ENCODE measurements at places on chromosomes 13 and 19.
A peak's percentile ranks its signal among the peaks of the same experiment; 100 is the strongest.

DNA sequence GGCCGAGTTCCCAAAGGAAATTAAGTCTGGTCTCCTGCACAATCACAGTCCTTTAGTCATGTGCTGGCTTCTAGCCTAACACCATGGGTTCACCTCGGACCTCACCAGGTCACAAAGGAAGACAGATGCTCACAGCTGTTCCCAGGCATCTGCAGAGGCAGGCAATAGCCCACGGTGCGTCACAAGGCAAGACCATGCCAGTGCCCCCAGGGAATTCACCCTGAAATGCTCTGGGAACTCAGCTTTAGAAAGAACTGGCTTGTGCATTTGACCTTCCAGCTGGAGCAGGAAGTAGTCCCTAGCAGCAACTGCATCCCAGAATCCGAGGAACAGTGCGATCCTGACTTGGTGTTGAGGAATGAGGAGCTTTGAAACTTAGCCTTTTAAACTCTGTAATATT lies 96.8 kb upstream of the WASF3 start:
- DNase-seq, result no peak

GRCh38 chr19:33809960-33810359 lies 13.3 kb downstream of the KCTD15 start:
- no peak for DNase-seq

GRCh38 chr19:1760020-1760419 lies 6.7 kb downstream of the ONECUT3 start:
- DNase-seq, result no peak

GRCh38 chr19:1366296-1366695 lies 17.4 kb upstream of the NDUFS7 start:
- no peak for DNase-seq

GRCh38 chr19:328025-328505 lies 16.5 kb downstream of the MIER2 start:
- no peak for DNase-seq

- DNase-seq, result no peak
Observed at GRCh38 chr19:1089891-1090290, 5.3 kb downstream of the POLR2E start.

DNA sequence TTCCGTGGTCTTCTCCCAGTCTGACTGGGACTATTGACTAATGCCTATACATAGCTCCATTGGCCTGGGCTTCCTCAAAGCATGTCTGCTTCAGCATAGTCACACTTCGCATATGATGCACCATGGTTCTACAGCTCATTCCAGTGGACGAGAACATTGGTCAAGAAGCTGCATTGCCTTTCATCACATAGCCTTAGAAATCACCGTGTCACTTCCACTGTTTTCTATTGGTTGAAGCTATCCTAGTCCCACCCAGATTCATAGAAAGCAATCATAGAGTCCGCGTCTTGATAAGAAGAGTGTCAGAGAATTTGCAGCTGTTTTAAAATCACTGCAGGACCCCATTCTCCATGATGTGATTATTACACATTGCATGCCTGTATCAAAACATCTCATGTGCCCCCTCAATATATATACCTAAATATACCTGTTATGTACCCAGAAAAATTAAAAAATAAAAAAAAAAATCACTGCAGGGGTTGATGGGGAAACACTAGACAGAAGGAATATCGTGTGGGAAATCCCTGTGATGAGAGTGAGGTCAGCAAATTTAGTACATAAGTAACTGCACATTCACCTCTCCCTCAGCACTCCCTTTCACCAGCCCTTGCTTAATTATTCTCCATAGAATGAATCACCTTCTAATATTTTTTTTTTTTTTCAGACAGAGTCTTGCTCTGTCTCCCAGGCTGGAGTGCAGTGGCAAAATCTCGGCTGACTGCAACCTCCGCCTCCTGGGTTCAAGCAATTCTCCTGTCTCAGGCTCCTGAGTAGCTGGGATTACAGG lies 2.2 kb upstream of the ARHGAP33 start:
- DNase-seq, result no peak

DNA sequence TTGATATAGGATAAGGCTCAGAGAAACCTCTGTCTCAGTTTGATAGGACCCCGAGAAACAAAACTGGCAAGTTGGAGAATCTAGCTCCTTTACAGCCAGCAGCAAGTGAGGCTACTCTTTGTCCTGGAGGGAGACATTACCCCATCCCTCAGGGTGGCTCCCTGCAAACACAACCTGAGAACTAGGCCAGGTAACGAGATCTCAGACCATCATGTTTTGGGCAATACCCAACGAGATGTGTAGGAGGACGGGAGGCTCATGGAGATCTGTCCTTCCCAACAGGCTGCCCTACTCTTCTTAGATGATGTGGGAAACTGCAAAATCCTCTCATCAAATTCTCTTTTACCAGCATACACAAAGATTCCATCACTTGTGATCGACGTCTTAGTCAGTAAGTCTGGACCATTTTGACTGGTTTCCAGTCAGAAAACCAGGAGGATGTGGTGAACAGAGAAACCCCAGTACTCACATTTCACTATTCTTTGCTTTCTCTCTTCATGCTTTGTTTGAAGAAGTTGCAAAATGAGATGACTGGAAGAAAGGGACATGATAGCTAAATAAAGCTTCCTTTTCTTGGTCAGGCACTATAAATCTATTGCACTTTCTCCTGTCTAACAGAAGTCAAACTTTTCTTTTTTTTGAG lies 6.0 kb upstream of the CTU1 start:
- no peak for DNase-seq

GRCh38 chr19:50001775-50002174 lies 23.4 kb downstream of the VRK3 start:
- DNase-seq, result no peak

DNA sequence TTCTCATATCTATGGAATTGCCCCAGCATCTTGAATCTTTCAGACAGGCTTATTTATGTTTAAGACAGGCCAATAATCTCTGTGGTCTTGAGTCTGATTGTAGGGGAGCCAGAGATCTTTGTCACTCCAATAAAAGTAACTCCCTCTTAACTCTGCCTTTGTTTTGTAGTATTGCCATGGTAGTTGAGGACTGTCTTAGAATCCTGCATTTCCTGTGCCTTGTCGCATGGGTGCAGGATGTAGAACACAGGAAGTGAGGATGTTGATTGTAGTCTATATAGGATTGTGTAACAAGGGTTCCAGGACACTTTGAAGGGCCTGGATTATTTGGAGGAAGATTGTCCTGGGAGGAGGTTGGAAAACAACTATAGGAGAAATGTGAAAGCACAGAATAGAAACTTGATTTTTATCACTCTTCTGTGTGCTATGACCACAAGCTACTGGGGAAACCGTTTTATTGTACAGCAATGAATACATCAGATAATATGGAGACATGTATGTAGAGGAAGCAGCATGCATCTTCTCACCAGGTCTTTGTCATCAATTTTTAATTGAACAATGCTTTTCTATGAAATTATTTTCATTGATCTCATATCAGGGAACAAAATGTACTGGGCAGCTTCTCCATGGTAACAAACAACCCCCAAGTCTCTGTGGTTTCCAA lies 411.7 kb downstream of the FGF9 start:
- DNase-seq, result no peak

DNA sequence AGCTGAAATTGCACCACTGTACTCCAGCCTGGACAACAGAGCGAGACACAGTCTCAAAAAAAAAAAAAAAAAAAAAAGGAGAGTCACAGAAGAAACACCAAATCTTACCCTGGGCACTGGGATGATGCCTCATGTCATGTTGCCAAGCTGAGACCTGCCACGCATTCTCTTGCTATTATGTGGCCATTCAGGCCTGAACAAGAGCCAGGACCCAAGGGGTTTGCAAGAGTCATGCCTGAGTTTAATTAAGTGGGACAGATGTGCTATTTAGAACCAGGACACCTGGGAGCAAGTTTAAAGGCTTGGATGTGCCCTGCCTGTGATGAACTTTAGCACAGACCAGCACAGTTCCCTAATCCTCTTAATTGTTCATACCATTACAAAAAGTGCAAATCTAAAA lies 9.8 kb downstream of the PNMA8A start:
- DNase-seq, result no peak

- DNase-seq, result no peak
Observed at GRCh38 chr13:38430796-38431195, 81.1 kb downstream of the UFM1 start.

GRCh38 chr19:34428549-34429285 lies 536 bp downstream of the UBA2 start:
- DNase-seq, result peak; percentile 5

- DNase-seq, result no peak
Observed at GRCh38 chr19:10896851-10897526, 25.6 kb downstream of the CARM1 start.

Data from stimulated activated CD4-positive, alpha-beta T cell treated with anti-CD3 and anti-CD28 coated beads, TNF-alpha, amount 100 ng/mL, for 4 hours (primary cell).